Trophoblast cell (in vitro differentiated cells and primary cell): ENCODE measurements at places on chromosomes 6 and 20.

DNA sequence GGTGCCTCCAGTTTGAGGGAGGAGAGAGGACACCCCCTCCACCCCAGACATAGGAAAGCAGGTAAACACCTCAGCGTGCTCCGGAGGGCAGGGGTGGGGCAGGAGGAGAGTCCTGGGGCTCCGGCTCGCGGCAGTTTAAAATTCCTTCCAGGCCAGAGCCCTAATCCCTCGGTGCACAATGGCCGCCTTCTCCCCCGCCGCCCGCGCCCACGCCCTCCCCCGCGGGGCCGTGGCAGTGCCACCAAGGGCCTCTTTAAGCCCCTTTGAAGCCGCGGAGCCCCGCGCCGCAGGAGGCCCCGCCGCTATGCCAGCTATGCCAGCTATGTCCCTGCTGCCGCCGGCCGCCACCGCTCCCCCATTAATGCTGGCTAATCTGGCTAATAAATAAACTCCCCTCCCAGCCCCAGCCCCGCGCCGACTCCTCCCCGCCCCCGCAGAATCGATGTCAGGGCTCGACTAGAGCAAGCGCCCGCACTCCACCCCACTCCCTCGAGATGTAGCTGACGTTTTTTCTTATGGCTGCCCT lies 125.1 kb downstream of the MRPL14 start:
- peak; percentile 13 for DNase-seq

DNA sequence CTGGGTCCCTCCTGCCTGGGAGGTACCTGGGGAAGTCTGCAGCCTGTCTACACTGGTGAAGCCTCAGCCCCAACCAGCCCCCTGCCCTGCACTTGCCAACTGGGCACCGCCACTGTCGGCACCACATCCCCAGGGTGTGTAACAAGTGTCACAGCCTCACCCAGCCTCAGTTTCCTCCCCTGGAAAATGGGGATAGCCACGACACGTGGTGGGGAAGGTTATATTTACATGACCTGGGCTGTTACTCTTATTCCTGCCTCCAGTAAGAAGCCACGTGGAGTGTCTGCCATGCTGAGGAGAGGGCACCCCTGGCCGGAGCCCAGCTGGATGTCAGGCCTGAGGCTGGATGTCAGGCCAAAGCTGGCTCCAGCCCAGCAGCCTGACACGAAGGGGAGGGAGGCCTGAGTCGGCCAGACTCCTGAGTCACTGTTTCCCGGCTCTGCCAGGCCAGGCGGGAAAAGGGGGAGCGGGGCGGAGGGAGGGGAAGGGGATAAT lies 44.9 kb downstream of the SNAI1 start:
- no peak for DNase-seq

DNA sequence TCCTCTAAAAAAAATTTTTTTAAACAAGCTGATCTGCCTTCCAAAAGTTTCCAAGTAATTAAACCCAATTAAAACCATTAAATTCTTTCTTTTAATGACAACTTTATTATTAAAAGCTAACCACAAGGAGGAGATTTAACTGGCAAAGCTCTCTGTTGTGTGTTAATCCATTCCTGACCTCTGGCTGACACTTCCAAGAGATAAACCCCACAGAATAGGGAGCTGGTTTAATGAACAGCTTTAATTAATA lies 230.8 kb downstream of the EYA2 start:
- no peak for DNase-seq

- DNase-seq, result no peak
These were observed 71.5 kb upstream of the IFNGR1 start for GRCh38 chr6:137290601-137291261.

DNA sequence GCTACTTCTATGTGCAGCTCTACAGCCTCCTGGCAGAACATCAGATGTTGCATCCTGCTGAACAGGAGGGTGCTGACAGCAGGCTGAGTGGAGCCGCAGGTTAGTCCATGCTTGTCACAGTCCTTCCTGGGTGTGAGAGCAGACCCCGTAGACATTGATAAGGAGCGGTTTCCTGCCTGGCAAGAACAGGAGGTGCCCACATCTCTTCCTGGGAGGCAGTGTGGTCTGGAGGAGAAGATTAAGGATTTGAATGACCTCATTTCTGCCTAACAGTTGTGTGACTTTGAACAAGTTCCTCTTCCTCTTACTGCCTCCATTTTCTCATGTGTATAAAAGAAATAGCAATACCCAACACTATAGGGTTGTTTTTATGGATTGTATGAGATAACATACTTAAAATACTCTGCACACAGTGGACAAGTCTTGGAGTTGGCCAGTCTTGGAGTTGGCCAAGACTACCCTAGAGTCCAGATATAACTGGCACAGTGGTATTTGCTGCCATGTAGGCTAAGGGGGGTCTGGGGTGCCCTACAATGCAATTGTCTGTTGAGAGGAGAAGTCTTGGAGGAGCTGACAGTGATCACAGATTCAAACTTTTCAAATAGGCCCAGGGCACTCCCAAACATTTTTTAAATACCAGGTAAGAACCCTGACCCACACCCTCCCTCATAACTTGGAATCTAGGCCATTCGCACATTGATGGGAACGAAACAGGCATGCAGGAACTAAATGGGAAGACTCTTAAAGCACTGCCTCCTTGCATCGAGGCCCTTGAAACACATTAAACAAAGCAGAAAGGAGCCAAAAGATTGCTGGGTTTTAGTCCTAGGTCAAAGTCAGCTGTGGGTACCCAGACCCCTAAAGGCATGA lies 32.6 kb upstream of the TBC1D7 start:
- DNase-seq, result no peak

GRCh38 chr6:107657755-107658461 lies 166.2 kb downstream of the SCML4 start:
- no peak for DNase-seq
